ENCODE measurements at places on chromosomes 6 and 20.

DNA sequence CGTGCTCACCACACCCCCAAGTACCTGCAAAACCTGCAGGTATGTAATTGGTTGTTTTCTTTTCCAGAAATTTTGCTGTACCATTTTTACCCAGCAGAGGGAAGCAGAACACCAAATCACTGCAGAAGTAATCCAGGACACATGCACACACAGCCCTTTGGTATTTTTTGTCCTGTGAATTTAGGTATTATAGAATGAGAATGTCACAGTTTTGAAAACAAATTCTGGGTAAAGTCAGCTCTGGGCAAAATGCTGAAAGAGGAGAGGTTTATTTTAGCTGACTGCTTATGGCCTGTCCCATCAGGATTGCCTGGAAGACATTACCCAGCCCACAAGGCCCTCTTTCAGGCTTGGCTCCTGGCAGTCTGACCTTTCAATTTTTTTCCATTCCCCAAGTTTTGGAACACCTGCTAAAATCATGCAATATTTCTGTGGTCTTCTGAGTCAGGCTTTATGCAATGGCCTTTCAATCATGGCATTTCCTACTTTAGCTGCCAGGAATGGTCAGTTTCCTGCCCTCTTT is 3.5 kb upstream of the EFHC1 start:
- DNase-seq = peak; percentile 66

DNA sequence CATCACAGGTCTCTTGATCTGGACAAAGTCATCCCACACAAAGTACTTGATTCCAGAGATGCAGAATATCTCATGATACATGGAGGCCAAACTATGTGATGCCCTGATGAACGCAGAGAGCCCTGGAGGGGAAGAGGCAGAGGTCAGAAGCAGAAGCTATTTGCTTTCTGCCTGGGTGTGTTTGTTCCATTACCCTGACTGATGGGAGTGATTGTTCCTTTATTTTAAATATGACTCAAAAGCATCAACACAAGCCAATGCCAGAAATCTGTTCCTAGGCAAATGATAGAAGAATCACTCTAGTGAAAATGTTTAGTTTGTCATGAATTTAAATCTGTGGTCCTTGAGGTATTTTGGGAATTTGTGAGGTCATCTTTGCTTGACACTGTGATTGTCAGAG is 54.7 kb upstream of the GGTLC1 start:
- no peak for DNase-seq

DNA sequence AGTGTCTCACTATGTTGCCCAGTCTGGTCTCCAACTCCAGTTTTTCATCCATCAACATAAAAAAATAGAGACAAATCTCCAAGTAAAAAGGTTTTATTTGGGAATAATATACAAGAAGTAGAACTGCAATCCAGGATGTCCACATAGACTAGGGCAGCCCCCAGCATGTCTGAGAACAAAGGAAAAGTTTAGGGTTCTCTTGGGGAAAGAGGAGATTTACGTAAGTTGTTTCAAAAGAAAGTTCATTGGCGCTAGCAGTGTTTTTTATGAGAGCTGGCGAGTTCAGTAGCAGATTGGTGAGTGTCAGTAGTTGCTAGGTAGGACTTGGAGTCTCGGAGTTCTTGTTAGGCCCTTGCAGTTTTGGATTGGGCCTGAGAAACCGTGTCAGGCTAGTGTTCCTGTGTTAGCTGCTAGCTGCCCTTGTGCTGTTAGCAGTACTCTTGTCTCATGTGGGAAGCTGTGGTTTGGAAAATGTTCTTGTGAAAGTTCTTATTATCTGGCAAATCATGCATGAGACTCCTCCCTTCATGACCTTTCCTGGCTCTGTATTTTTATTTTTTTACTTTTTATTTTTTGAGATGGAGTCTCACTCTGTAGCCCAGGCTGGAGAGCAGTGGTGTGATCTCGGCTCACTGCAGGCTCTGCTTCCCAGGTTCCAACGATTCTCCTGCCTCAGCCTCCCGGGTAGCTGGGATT is 24.7 kb downstream of the TTLL9 start:
- peak; percentile 22 for DNase-seq

GRCh38 chr6:70638468-70638867 is 29.2 kb upstream of the SMAP1 start:
- no peak for DNase-seq

GRCh38 chr20:20824924-20825584 is 112.6 kb upstream of the RALGAPA2 start:
- peak; percentile 28 for DNase-seq

- peak; percentile 60 for DNase-seq
These were observed 27.8 kb downstream of the RNF8 start for GRCh38 chr6:37381579-37381978.

DNA sequence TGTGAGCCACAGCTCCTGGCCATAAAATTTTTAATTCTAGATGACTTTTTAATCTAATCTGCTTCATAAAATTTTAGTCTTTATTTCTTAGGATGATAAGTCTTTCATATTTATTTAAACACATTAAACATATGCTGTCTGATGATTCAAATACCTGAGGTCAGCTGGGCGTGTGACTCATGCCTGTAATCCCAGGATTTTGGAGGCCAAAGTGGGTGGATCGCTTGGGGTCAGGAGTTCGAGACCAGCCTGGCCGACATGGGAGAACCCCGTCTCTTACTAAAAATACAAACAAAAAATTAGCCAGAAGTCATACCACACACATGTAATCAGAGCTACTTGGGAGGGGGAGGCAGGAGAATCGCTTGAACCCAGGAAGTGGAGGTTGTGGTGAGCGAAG is 53.1 kb downstream of the RBM24 start:
- peak; percentile 68 for DNase-seq

GRCh38 chr6:166461821-166462460 is 79.2 kb upstream of the MPC1 start:
- no peak for DNase-seq

GRCh38 chr6:43454696-43455530 is 435 bp downstream of the DLK2 start:
- peak; percentile 82 for DNase-seq

GRCh38 chr6:168303982-168304751 is 15.4 kb downstream of the DACT2 start:
- no peak for DNase-seq

DNA sequence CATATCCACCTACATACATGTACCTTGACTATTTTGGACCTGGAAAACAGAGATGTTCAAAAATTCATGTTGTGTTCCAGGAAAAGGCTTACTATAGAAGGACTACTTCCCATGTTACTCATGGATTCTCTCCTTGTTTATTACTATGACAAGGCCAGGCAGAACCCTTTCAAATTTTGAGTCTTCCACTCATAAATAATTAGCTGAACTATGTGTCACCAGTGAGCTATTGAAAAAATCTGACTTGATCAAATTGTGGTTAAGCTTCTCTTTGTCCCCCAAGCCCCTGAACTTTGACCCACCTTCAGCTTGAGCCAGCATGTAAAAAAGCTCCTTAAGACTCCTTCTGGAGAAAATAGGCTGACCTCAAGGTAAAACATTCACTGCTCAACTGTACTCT is 1142.8 kb upstream of the EYS start:
- no peak for DNase-seq

DNA sequence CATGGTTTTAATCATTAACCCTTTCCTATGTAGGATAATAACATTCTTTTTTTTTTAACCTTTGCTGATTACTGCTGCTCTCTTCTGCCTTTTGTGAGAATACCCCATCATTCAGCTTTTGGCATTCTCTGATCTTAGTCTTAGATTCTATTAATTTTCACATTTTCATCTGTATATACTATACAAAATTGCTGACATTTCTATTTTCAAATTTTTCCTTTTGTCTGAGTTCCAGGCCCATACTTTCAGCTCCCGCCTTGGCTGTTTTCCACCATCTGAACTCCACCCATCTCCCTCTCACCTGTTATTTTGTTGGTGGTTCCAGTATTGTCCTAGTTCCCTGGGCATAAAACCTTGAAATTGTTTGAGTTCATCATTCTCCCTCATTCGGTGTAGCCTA is 59.2 kb downstream of the PKIB start:
- no peak for DNase-seq

GRCh38 chr6:107763946-107764345 is 60.2 kb downstream of the SCML4 start:
- DNase-seq = peak; percentile 85

DNA sequence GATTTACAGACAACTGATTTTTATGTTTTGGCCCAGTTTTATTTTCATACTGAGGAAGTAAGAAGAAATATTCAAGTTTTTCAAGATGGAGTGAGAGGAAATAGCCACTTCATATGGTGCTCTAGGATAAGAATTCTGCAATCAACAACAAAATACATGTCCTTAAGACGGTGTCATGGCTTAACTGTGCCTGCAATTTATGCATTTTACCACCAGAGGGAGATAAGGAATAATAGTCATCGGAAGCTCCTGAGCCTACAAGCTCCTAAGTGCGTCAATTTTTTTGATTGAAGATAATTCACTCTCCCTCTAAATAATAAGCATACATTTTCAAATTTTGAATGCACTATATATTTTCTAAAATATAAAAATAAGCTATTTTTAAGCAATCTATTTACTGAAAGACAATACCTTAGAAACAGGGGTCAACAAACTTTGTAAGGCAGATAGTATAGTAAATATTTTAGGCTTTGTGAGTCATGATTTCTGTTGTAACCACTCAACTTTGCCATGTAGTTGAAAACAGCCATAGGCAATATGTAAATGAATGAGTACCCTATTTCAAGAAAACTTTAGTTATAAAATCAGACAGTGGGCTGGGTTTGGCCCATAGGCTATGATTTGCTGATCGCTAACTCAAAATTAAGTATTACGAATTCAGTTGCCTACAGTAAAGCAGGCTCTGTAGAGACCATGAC is 230.9 kb upstream of the DTNBP1 start:
- peak; percentile 37 for DNase-seq

DNA sequence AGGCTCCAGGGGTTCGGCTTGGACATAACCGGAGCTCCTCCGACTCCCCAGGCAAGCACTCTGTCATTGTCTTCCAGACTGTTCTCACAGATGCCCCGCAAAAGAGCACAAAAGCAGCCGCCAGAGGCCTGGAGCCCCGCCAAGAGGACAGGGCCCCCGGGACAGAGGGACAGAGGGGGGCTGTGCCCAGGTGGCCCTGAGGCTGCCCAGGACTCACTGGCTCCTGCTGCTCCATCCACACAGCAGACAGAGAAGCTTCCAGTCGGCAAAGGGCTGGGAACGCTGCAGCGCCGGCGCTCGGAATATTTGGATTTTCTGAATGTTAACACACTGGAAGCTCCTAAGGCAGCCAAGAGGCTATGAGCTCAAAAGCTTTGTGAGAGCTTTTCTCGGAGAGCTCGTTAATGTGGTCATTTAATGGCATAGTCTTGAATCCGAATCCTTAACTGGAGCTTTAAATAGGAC is 68.0 kb upstream of the QKI start:
- no peak for DNase-seq

DNA sequence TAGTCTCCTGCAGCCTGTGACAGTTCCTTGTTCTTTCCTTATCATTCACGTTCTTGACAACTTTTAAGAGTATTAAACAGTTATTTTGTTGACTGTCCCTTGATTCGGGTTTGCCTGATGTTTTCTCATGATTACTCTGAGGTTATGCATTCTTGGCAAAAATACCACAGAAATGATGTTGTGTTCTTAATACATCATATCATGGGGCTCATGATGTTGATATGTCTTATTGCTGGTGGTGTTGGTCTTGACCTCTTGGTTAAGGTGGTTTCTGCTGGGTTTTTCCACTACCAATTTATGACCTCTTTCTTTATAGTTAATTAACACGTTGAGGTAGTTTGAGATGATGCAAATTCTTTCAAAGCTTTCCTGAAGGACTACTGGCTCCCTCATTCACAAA is 59.1 kb downstream of the ZHX3 start:
- DNase-seq = no peak

DNA sequence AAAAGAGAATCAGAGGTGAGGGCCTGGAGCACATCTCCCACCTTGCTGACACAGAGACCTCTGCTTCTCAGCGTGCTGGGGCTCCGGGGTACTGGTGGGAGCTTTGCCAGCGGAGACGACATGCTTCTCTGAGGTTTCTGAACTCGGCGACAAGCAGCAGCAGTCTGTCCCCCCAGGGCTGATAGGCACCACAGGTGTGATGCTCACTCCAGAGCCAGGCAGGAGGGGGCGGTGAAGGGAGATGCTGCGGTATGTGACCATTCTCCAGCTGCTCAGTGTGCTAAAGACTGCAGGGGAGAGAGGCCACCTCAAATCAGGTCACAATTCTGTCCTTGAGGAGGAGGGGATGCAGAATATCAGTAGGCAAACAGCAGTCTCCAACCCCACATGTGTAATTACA is 219.9 kb downstream of the ALDH8A1 start:
- DNase-seq = no peak

DNA sequence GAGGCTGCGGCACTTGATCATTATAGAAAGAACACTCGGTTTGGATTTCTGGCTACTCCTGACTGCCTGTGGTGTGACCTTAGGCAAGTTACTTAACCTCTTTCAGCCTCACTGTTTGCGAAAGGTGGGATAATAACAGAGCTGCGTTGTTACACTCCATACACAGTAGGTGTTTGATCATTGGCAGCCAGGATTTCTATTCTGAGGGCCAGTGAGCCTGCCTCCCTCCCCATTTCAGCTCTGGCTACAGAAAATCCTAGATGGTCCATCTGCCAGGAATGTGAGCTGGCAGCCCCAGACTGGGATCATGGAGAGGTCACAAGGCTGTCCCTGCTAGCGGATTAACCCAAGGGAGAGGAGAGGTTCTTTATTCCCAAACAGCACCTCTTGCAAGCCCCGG is 2.7 kb downstream of the KCNB1 start:
- DNase-seq = no peak

DNA sequence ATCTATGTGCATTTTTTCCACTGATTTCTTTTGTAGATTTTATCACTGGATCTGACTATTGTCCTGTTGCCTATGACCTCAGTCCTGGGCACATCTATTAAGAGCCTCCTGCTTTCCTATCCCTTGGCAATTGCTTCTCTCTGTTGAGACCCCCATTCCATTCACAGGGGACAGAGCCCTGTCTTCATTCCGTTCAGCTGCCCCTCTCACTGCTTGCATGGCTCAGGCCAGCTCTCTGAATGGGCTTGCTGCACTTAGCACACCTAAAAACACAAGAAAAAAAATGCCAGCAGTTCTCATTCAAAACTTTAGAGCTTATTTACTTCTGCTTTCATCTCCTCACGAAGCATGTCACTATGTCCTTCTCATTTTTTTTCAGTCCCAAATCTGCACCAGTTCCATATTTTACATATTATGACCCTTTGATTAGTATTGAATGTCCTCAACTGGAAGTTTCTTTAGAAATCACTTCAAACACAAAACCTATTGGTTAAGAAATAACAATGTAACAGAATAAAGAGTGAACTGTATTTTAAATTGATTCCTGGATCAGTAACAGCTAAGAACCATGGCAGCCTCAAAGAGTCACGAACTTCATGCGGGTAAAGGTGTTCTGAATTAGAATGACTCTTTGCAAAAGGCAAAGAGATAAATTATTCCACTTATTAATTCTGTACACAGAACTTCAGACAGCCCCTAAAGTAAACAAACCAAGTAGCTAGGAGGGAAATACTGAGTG is 616.5 kb downstream of the C6orf118 start:
- DNase-seq = no peak

DNA sequence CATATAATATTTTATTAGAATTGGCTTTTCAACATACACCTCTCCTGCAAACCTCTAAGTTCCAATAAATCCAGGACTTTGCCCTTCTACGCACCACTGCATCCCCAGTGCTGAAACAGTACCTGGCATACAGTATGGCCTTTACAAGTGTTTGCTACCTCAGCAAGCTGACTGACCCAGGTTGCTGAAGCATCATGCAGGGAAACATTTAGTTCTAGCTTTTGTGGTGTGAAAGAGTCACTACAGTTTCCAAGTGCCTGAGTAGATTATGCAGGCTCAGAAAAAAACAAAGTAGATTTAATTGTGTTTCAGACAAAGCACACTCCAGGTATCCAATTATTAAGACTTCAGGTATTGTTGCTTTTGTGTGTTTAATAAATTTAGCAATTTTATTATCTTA is 614.2 kb upstream of the NRSN1 start:
- DNase-seq = no peak

- peak; percentile 4 for DNase-seq
These were observed 4.8 kb upstream of the ZMYND8 start for GRCh38 chr20:47361057-47361915.
